ENCODE measurements at places on chromosomes 1 and 21. TPM values are rescaled to one million over a fixed set of nuclear protein-coding genes. Genes with fewer than 3 reads are reported as not detected.

DNA sequence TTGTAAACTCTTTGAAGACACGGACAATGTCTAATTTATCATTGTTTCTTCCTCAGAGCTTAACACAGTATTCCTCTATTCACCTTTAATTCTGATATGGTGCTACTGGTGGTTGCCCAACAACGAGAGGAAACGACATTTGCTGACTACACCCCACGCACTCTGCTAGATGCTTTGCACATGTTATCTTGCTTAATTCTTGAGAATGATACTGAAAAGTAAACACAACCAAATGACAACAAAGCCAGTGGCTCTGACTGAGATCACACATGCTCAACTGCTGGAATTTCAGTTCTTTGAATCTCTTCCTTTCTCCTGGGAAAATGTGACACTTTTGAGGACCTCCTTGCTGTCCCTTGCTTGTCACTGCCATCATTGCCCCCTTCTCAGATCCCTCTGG, 37.2 kb upstream of the DDAH1 start:
- DNase-seq: no peak

- no peak for DNase-seq
Measured at GRCh38 chr1:88911161-88911560, 19.8 kb upstream of the GTF2B start.

GRCh38 chr1:18116777-18117176, 9.2 kb downstream of the IGSF21 start:
- no peak for DNase-seq

DNA sequence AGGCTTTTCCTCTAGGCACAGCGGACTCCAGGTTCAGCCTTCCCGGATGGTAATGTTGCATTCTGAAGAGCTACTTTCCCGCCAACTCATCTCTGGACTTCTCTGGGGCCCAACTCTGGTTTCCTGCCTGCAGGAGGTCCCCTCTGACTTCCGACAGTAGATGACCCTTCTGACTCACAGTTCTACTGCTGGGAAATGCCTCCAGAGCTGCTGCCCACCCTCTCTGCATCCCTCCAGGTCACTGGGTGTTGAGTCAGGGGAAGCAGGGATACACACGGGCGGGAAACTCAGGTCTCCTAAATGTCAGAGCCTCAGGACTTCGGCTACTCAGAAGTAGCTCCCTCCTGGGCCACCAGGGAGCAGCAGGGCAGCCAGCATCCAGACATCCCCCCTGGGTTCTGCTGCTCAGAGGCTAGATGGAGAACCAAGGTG, 2.1 kb upstream of the KIF21B start:
- DNase-seq: no peak

GRCh38 chr1:159653201-159653600, 61.2 kb downstream of the CRP start:
- DNase-seq: no peak

DNA sequence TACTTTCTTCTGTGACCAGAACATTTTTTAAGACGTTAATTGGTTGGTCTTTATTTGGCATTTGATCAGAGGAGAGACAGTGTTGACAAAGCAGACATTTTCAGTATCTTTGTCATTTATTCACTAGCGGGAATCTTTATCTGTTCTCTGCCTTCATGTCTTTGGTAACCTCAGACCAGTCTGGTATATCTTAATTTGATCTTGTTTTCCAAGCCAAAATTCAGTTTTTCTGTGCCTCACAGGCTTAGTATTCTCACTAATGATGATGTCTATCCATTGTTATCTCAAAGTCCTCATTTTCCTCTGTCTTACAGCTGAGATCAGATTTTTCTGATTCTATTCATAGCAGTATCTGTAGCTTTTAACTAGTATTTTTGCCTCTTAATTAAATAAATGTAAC, 158.7 kb downstream of the GPR52 start:
- DNase-seq: no peak

- no peak for DNase-seq
Measured at GRCh38 chr1:11908095-11908675, 18.0 kb downstream of the KIAA2013 start.

DNA sequence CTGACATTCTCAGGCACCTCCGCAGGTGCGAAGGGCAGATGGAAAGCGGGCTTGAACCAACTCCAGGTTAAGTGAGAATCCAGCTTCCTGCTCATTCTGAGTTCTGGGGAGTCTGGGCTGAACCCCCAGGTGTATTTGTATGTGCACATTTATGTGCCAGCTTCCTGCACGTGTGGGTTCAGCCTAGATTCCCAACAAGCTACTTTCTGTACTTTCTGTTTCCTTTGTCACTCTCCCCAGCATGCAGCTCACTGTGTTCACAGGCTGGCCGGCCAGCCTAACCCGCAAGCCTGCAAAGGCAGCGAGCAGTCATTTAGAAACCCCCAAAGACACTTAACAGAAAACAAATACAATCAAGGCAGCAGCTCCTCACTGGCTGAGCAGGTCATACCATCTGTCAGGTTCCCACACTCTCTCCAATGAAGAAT, 1.3 kb upstream of the IL19 start:
- no peak for DNase-seq

DNA sequence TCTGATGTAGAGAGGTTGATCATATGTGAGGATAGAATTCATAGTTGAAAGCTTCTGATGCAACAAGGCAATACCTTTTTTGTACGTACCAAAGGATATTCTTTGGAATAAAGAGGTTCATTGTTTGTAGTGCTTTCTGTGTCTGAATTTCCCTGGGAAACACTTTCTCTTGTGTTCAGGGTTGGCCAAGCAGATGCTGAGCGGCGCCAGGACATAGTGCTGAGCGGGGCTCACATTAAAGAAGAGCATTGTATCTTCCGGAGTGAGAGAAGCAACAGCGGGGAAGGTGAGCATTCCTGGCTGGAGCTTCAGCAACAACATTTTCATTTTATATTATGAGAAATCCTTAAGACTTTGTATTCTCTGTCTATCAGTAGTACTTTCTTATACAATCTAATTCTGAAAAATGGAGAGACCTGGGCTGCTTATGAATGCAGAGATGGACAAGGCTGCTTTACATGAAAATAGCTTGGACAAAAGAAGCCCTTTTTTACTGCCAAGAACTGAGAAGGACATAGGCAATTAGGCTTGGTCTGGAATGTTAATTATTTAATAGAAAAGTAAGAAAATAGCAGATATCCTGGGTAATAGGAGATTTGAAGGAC, 85.2 kb downstream of the KIF1B start:
- DNase-seq: no peak

- peak; percentile 65 for DNase-seq
Measured at GRCh38 chr1:247294282-247294681, 37.4 kb downstream of the ZNF496 start.

DNA sequence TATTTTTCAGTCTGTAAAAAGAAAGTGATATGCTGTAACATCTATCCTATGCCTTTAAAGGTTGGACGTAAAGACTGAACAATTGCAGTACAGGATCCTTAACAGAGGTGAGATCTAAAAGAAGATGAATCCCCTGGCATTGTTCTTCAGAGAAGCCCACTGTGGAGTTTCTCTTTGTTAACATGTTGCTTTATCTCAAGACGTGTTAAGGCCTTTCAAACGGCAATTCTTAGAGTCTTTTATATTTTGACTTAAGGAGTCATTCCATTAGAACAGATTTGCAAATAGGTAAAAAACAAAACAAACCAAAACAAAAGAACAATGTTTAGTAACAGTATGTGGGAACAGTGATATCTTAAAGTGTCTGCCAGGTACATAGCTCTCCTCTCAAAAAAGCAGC, 225.1 kb upstream of the ZP4 start:
- no peak for DNase-seq

GRCh38 chr1:59364037-59364436, 67.1 kb downstream of the FGGY start:
- no peak for DNase-seq

GRCh38 chr1:95255826-95256225, 21.8 kb downstream of the RWDD3 start:
- no peak for DNase-seq

MYOC gene
- not detected for polyA plus RNA-seq

ADAMTS5 gene
- polyA plus RNA-seq: 0.01 TPM

PDZK1IP1 gene
- polyA plus RNA-seq: 0.36 TPM

WDR47 gene
- polyA plus RNA-seq: 13.9 TPM

VWA5B1 gene
- polyA plus RNA-seq: not detected

POMGNT1 gene
- 73.1 TPM for polyA plus RNA-seq

IGSF21 gene
- not detected for polyA plus RNA-seq
